HS-5 (cell line): ENCODE measurements at places on chromosomes 4 and X.

- peak; percentile 19 for DNase-seq
These were observed 125.5 kb upstream of the GIMD1 start for GRCh38 chr4:106494066-106494465.

DNA sequence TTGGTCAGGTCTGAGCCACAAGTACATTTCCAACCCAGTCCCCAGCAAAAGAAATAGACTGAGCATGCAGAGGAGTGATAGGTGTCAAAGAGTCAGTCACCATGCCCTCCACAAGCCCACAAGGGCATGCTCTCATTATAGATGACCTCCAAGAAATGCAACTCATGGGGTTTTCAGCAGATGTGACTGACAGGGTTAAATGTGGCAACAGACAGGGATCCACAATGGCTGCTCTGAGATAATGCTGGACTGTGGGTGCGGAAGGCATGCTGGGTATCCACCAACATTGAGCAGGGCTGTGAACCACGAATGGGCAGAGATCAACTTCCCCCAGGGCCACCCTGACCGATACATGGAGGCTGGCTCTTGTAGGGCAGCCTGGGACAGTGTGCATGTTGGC is 115.8 kb downstream of the BCOR start:
- no peak for DNase-seq

DNA sequence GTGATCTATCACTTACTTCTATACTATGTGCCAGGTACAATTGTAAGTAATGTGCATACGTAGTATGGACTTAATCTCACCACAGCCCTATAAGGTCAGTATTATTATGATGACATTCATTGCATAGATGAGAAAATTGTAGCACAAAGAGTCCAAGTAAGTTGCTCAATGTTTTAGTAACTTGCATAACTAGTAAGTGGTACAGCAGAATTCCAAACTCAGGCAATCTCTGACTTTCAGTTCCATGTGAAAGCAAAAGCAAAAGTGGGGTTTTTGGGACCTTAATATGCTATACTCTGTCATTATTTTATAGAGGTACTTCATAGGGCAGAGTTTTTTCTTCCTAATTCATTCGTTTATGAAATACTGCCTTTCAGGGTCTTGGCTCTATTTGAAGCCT is 188.8 kb upstream of the VEGFC start:
- DNase-seq, result no peak

DNA sequence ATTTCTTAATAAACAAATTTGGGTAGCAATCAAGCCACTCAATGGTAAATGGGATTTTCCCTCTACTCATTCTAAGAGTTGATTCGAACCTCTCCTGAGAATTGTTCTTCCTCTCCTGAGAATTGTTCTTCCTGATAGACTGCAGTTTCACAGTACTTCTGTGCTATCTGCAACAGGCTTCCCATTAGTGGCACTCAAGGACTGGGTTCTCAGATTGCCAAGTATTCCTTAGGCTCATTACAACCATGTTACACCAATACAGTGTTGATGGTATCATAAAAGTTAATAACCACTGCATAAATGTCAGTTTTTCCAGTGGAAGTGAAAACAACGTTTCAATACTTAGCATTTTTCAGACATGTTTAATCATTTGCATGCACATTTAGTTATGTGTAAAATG is 201.6 kb downstream of the FRMPD4 start:
- no peak for DNase-seq

GRCh38 chr4:146023334-146023967 is 84.8 kb upstream of the ZNF827 start:
- DNase-seq, result no peak

DNA sequence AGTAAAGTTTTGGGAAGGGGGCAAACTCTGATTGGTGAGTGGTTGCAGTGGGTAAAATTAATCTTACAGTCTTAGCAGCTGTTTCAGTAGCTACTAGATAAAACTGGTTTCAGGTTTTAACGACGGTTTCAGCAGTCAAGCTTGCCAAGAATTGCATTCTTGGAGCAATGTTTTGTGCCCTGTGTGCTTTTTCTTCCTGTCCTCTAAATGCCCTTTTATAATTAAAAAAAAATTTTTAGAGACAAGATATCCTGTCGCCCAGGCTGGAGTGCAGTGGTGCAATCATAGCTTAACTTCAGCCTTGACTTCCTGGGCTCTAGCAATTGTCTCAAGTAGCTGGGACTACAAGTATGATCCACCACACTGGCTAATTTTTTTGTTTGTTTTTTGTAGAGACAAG is 6.3 kb upstream of the PPEF2 start:
- no peak for DNase-seq

DNA sequence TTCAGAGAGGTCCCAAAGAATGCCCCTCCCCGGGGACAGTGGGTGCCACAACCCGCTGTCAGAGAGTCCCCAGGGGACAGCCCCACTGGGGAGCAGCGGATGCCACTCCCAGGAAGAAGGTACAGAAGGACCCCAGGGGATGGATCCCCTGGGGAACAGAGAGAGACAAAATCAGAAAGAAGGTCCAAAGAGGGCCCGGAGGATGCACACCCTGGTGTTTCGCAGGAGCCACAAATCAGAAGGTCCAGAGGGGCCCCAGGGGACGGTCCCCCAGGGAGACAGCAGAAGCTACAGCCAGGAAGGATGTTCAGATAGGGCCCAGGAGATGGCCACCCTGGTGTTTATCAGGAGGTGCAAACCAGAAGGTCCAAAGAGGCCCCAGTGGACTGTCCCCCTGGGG is 1.4 kb downstream of the TEX13D start:
- DNase-seq, result no peak

- DNase-seq, result no peak
These were observed 60.7 kb downstream of the EFHC2 start for GRCh38 chrX:44282753-44283152.

DNA sequence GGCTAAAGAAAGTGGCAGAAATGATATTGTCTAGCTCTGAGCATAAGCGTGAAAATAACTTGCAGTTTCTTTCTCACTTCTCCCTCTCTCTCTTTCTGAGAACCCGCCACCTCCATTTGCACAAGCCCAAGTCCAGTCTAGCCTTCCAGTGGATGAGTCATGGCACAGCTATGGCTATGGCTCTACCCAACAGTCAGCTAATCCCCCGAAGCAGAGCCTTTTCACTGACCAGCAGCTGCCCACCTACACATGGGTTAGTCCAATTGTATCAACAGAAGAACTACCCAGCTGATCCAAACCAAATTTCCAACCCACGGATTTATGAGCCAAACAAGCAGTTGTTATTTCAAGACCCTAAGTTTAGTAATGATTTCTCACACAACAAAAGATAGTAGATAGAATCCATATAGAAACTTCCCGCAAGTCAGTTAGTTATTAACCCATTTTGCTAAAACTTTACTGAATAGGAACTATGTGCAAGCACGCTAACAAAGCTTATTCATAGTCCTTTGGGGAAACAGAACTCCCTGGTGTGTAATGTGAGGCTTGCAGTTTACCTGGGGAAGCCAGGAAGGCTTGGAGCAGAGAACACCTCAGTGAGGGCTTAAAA is 282.3 kb downstream of the INPP4B start:
- DNase-seq, result no peak

DNA sequence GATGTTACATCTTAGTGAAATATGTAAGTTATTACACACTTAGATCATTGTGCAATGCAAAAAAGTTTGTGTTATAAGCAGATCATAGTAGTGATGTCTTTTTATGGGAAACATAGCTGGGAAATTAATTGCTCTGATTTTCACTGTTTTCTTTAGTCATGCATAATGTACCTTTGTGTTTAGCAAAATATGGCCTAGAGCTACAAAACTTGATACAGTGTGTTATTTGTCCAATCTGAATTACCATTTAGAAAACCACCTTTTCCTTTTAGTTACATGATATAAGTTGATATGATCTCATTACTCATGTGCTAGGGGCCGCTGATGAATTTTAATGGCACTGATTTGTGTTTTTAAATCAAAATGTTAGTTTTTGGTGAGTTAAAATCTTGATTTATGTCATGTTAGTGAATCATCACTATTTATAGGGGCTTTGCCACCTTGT is 2.0 kb downstream of the BMPR1B start:
- no peak for DNase-seq

DNA sequence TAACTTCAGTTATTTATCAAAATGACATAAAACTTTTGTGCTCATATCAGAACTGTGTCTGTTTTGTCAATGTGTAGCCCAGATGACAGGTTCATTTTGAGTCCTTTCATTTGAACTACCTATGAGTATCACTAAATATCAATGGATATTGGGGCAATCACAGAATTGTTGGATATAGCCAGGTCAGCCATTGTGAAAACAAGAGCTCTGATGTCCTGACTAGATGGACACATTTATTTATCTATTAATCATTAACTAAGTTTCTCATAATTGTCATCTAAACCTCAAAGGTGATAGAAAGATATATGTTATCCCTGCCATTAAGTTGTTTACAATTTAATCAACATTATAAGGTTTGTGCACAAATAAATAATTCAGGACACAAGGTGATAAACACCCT is 638.3 kb upstream of the GRIA3 start:
- no peak for DNase-seq

DNA sequence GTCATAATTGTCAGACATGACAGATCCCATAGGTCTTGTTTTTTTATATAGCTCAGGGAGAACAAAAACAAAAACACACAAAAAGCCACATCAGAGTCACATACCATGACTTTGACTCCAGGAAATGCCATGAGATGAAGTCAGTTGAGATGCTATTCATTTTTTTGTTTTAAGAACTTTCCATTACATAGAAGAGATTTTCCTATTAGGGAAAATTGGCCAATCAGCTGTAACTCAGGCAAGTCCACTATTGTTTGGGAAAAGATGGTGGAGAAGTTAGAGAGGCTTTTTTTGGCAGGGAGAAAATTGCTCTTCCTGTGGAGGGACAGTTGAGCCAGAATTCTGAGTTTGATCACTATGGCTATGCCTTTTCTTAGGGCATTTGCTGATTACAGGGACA is 72.6 kb downstream of the SMARCA5 start:
- peak; percentile 16 for DNase-seq

DNA sequence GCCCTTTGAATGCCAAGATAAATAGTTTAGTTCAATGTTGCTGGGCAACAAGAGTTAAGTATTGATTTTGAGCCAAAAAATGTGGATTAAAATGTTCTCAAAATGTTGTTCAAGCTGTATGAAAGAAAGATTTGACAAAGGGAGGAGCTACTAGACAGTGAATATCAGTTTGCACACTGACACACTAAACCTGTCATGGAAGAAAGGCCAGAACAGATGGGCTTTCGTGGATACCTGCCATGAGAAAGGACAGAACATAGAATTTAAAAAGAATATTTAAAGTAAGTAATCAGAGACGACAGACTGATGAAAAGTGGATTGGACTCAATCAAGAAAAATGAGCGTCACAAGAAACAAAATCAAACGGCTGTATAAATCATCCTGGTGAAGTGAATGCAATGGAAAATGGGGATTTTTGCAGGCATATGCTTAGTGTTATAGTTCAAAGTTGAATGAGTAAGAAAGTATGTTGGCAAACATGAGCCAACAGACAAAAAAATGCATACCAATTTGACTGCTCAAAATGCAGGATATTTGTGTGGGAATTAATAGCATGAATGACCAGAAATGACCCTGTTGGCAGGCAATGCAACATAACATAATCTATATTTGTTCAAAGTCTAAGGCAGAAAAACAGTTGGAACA is 7.4 kb downstream of the PCDH18 start:
- DNase-seq, result no peak

DNA sequence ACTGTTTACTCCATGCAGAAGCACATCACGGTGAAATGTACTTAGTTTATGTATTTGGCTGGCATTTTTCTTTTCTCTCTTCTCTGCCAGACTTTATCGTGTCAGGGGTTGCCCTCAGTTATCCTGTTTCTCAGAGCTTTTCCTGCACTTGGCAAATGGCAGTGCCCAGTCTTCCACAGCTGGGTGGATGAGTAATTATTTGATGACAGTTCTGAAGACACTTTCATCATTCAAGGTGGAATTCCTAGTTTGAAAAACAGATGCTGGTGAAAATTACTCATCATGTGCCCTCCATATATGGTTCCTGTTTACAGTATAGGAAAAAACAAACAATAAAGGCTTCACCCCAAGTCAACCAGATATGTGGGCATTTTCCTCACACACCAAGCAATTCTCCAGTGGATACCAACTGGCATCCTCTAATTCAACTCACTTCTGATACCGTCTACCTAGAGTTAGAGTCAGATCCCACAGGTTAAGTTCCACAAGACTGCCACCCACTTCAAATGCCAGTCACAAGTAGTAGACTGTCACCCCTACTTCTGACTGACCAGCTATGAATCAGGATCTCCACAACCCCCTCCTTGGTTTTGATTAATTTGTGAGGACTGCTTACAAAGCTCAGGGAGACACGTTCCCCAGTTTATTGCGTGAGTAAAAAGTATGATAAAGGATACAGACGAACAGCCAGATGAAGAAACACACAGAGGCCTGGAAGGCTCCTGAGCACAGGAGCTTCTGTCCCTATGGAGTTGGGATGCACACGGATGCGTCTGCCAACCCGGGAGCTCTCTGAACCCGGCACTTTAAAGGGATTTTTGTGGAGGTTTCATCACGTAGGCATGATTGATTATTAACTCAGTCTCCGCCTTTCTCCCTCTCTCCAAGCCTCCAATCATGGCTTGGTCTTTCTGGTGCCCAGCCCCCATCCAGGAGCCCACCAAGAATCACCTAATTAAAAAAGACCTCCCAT is 72.9 kb downstream of the CLDN34 start:
- DNase-seq, result no peak

- DNase-seq, result no peak
These were observed 117.5 kb downstream of the TSPAN7 start for GRCh38 chrX:38678821-38679220.

DNA sequence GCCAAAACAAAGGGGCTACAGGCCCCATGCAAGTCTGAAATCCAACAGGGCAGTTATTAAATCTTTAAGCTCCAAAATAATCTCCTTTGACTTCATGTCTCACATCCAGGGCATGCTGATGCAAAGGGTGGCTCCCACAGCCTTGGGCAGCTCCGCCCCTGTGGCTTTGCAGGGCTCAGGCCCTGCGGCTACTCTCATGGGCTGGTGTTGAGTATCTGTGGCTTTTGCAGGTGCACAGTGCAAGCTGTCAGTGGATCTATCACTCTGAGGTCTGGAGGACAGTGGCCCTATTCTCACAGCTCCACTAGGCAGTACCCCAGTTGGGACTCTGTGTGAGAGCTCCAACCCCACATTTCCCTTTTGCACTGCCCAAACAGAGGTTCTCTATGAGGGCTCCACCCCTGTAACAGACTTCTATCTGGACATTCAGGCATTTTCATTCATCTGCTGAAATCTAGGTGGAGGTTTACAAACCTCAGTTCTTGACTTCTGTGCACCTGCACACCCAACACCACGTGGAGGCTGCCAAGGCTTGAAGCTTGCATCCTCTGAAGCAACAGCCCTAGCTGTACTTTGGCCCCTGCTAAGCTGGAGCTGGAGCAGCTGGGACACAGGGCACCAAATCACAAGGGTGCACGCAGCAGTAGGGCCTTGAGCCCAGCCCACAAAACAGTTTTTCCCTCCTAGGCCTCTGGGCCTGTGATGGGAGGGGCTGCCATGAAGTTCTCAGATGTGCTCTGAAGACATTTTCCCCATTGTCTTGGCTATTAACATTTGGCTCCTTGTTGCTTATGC is 154.8 kb upstream of the PDE5A start:
- DNase-seq, result no peak

- no peak for DNase-seq
These were observed 136.1 kb downstream of the SNCA start for GRCh38 chr4:89700766-89701423.

- DNase-seq, result no peak
These were observed at the start of gene DKK2 for GRCh38 chr4:107035819-107036583. Gene DKK2 (minus strand): TSS chr4:107036313. CDS start chr4:107035591, 722 bp downstream.

GRCh38 chrX:150663073-150663472 is 30.1 kb upstream of the MTMR1 start:
- DNase-seq, result no peak
